Activated CD4-positive, alpha-beta T cell treated with anti-CD3 and anti-CD28 coated beads, Interleukin-2, amount 10 ng/mL, durations not matched to agents 24 days and 14 days (primary cell): ENCODE measurements at places on chromosomes 3 and 15. TPM values are rescaled to one million over a fixed set of nuclear protein-coding genes. Genes with fewer than 3 reads are reported as not detected.

- DNase-seq = no peak
These were observed 99.8 kb upstream of the NR2F2 start for GRCh38 chr15:96230526-96231181.

DNA sequence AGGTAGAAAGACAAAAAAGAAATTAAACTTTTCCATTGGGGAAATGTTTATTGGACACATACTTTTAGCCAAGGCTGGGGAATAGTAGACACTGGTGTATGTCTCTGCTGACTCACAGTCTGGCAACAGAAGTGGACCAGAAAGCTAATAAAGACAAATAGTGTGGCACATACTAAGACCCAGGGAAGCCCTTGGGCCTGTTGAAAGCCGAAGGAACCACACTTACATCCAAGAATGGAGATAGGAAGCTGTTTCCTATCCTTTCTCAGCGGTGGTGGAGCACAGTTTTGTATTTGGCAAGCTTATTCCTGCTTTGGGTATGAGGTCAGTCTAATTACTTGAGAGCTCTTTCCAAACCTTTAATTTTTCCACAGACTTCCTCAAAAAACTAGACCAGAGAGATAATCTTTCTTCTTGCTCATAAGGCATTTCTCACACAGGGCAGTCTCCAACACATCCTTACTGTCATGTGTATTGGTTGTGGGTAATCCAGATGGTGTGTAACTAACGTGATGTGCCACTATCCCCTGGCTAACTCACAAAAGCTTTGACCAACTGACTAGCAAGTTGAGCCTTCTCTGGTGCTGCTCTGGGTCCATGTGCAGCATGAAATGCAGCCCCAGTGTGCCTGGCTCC is 279.1 kb upstream of the IGF1R start:
- DNase-seq = no peak

GRCh38 chr3:11635680-11636393 is 7.9 kb downstream of the VGLL4 start:
- DNase-seq = no peak

- DNase-seq = no peak
These were observed 124.6 kb upstream of the SGO1 start for GRCh38 chr3:20310629-20311028.

DNA sequence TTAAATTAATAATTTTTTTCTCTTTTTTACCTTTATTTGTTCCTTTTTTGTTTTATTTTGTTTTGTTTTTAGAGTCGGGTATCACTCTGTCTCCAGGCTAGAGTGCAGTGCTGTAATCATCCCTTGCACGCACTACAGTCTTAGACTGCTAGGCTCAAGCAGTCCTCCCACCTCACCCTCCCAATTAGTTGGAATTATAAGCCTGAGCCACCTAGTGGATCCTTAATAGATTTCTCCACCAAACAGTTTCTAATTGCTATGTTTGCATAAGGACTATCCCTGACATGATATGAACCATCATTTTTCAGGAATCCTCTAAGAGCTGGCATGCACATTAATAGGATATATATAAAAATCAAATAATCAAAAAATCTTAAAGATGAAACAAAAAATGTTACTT is 993.2 kb downstream of the OTOL1 start:
- no peak for DNase-seq

FGF7 gene
- not detected in 2 replicates for total RNA-seq
